Stimulated activated CD4-positive, alpha-beta T cell treated with anti-CD3 and anti-CD28 coated beads, Interleukin-15, amount 100 ng/mL, for 1 hour (primary cell): ENCODE measurements at places on chromosomes 1 and 21.

DNA sequence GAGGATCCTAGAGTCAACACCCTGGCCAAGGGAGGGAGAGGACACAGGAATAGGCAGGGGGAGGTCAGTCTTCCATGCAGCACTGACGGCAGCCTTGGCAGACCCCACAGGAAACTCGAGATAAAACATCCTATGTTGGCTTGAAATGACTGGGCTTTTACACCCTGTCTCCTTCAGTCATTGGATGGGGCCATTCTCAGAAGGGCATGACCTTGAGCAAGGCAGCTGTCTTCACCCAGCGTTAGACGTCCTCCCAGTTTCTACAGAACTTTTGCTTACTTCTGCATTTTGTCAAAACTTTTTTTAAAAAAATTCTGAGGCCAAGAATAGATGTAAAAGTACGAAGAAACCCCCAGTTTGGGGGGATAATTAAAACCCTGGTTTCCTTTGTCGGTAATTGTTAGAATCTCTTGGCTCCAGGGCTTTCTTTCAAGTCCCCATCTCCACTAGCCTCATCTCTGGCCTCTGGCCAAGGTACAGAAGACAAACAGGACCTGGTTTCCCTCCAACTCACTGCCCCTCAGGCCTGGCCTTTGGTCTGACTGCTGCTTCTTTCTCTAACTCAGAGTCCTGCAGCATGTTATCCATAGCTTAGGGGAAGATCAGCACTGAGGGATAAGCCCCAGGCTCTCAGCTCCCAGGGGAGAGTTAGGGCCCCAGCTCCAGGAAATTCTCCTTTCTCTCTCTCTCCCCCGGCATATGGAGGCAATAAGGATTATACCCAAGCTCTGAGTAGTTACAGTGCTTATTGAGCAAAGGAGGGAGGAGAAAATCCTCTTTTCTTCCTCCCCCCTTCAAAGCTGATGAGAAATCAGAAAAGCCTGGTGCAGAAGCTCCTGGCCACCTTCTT, 51.6 kb upstream of the KCND3 start:
- DNase-seq = no peak

GRCh38 chr21:27582948-27583430, 616.1 kb upstream of the ADAMTS5 start:
- no peak for DNase-seq

- DNase-seq = no peak
Observed at GRCh38 chr1:48936436-48936835, 159.7 kb upstream of the BEND5 start.

GRCh38 chr1:43864111-43865045, 69.2 kb upstream of the ARTN start:
- no peak for DNase-seq

- no peak for DNase-seq
Observed at GRCh38 chr1:53112861-53113260, 29.6 kb downstream of the SLC1A7 start.

- DNase-seq = no peak
Observed at GRCh38 chr1:184465489-184466146, 78.8 kb downstream of the C1orf21 start.

- no peak for DNase-seq
Observed at GRCh38 chr1:82700476-82700875, 899.7 kb downstream of the ADGRL2 start.

DNA sequence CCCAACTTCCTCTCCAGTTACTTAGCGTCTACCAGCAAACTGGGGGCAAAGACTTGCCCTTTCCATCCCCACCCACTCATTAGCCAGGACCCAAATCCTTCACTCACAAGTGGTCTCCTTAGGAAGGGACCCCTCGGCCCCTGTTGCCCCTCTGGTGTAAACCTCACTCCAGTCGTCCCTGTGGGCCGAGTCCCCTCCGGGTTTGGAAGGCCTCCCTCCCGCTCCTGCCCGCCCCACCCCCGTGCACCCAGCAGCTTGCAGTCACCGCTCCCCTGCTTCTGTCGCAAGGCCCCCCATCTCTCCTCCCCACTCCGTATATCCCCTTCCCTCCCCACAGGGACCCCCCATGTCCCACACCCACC, 1.2 kb downstream of the EFHD2 start:
- DNase-seq = no peak

GRCh38 chr1:112540226-112540794, 31.5 kb downstream of the WNT2B start:
- no peak for DNase-seq

GRCh38 chr1:198417039-198417438, 123.4 kb downstream of the ATP6V1G3 start:
- no peak for DNase-seq

- DNase-seq = no peak
Observed at GRCh38 chr1:60575326-60575977, 501.9 kb upstream of the C1orf87 start.

DNA sequence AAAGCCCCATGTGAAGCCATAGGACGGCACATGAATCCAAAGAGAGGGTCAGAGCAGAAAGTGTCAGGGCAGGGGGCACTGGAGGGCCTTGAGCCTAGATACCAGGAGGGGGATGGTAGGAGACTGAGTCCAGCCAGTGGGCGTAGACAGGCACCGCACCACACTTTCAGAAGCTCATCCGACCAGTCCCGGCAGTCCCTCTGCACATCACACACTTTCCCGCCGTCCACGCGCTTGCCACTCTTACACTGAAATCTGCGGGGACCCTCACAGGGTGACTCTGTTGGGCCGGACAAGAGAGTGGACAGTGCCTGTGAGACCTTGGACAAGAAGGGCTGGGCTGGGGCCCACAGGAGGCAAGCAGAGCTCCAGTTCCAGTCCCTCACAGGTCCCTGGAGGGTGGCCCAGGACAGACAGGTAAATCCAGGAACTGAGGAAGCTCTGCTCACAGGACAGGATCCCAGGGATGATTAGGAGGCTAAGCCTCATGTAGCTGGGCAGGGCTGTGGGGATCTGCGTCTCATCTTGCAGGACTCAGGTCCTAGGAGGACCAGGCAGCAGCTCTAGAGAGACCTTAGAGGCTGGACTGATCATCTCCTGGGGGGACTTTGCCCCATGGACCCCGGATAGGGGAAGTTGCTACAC, 36.3 kb upstream of the MAGOH start:
- DNase-seq = no peak

DNA sequence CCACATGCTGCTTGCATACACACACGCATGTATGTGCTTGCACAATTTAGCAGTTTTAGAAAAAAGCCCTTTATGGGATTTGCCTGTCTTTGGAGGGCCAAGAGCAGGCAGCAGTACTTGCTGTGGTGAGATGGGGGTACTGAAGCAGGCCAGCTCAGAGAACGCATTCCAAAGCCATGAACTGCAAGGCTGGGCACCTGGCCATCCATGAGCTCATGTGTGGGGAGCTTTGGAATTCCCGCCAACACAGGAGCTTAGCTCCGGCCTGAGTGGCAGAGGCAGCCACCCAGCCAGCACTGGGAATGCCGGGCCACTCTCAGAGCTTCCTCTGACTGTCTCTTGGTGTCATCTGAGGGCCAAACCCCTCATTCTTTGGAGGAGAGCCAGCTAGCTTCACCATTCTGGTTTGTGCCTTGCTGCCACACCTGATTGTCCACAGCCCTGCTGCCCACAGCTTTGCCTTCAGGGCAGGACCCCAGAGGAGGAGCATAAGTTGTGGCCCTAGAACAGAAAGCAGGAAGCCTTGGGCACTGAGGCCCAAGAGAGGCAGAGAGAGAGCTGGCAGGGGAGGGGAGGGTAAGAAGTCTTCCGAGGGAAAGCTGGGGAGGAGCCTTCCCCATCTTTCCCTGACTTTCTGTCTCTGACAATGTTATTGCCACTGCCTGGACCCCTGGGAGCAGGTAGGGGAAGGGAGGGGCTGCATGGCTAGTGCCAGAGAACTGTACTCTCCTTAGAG, 92.1 kb upstream of the POU3F1 start:
- DNase-seq = no peak

DNA sequence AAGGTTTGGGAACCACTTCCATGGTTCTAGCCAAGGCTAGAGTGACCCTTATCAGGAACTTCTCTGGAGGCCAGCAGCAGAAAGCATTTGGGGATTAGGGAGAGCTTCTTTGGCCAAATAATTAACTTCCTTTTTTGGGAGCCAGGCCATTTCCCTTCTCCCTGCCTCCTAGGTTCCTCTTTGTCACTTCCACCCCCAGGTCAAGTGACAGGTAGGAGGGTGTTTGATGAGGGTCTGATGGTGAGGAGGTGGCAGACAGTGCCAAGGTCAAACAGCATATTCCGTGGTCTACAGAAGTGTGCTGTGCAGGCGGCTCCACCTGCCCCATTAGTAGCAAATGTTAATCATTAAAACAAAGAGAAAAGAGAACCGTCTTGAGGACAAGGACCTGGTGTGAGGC, 1.9 kb upstream of the KCNA10 start:
- DNase-seq = no peak

GRCh38 chr1:33244809-33245186, 11.5 kb upstream of the ZNF362 start:
- no peak for DNase-seq

DNA sequence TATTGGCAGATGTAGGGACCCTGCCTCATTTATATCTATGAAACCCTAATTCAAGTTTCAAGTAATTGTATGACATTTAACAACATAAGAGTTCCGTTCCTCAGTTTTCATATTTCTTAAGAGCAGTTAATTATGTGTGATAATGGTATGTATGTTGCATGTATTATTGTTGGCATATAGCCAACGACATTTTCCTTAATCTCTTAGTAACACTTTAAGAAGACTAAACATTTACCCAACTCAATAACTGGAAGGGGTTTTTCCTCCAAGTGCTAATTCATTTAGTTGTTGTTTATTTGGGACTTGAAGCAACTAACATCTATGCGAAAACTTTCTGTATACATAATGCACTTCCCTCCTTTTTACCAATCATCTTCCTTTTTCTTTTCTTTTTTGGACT, 1.5 kb upstream of the RALGPS2 start:
- DNase-seq = no peak

GRCh38 chr1:215672482-215672881, 105.4 kb downstream of the KCTD3 start:
- no peak for DNase-seq

DNA sequence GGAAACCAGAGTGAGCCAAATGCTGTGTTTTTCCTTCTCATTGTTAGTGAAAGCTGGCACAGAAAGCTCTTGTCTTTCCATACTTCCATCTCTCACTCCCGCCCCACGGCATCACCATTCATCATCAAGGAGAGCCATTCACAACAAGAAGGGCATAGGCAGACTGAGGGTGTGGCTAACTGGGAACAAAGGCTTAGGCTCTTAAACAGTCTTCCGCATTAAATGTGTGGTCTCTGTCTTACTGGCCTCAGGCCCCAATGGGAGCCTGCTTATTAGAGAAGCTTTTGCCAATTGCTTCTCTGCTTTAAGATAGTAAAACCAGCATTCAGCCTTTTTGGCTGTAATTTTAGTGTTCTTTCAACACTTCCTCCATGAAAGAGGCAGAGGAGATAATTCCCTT, 51.4 kb downstream of the TNFSF18 start:
- DNase-seq = no peak

- no peak for DNase-seq
Observed at GRCh38 chr1:228249513-228250305, 41.9 kb downstream of the OBSCN start.

GRCh38 chr1:153790313-153790965, 15.2 kb downstream of the SLC27A3 start:
- no peak for DNase-seq

DNA sequence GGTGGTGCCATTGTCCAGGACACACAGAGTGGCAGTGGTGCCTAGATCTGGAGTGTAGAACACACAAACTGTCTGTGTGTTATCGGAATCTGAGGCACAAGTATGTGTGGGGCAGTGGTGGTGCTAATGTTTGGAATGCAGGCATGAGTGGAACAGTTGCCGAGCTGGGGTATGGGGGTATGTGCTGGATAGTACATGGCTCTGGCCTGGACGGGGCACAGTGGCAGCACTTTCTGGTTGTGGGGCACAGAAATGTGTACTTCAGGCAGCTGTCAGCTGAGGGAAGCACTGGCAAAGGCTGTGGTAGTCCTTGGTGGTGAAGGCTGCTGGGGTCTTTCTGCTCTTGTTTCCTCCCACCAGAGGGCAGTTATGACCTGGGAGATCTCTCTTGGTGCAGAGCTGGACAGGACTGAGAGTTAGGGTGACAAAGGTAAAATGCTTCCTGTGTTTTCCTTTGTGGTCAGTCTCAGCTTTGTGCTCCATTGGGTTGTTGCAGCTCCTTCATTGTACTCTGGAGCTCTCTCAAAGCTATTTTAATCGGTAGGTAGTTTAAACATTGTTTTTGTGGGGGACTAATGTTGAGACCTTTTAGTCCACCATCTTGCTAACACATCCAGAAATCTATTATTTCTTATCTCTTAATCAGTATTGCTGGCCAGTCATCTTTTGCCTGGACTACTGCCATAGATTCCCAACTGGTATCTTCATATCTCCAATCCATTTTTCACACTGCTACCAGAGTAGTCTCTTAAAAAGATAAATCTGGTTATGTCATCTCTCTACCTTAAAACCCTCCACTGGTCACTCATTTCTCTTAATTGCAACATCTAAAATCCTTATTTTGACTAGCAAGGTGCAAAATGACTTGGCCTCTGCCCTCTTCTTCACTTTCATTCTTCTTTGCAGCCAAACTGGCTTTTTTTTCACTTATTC, 83.9 kb upstream of the NBPF4 start:
- DNase-seq = no peak

DNA sequence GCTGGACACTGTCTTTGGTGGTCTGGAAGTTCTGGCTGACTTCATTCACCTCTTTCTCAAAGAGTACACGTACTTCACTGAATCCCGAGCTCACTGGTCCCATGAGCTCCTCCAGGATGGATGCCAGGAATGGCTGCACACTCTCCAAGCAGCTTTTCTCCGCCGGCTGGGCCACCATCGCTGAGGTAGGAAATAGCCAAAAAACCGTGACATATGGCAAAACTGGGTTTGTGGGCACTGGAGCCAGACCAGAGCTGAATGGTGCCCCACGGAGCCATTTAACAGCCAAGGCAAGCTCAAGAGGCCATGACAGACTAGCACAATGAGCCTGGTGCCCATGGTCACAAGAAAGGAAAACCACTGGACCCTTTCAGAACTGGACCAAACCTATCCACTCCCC, 64.0 kb upstream of the EDEM3 start:
- DNase-seq = no peak

DNA sequence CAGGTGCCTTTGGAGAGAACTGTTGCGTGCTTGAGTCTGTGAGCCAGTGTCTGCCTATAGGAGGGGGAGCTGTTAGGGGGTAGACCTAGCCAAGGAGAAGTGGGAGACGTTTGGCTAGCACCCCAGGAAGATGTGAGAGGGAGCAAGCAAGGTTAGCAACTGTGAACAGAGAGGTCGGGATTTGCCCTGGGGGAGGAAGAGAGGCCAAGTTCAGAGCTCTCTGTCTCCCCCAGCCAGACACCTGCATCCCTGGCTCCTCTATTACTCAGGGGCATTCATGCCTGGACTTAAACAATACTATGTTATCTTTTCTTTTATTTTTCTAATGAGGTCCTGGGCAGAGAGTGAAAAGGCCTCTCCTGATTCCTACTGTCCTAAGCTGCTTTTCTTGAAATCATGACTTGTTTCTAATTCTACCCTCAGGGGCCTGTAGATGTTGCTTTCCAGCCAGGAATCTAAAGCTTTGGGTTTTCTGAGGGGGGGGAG, 2.4 kb downstream of the BTG2 start:
- no peak for DNase-seq

- DNase-seq = no peak
Observed at GRCh38 chr1:215845234-215845891, 278.3 kb downstream of the KCTD3 start.
